ENCODE measurements at places on chromosomes 11 and 22.

DNA sequence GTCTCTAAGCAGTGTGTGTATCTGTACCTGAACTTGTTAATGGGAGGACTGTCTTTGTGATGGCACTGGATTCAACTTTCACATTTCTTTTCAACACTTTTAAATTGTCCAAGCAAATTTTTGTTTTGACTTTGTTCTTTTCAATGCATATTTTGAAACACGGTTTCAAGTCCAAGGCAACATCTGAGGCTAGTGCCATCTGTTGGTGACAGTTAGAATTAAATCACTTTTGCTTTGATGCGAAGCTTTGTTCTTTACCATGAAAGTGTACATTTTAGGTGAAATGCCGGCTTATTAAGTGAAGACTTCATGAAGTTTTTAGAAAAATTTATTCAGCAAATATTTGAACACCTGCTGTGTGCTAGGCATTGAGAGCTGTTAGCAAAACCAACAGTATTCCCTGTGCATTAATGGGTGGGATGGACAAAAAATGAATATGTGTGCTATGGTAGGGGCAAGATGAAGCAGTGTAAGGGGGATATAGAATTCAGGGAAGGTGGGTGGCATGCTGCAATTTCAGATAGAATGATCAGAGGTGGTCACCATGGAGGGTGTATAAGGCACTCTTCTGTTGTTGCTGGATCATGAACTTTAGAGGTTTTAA lies 70.2 kb downstream of the DDX10 start:
- no peak overlapping the region for H3K4me3 ChIP-seq
- no peak overlapping the region for H3K27ac ChIP-seq
- DNase-seq: no peak
- H3K36me3 ChIP-seq: peaks cover 11% of the 10 kb centered on the region
- H3K27me3 ChIP-seq: no peaks in the 10 kb centered on the region

- no peaks in the 10 kb centered on the region for H3K4me1 ChIP-seq
- H3K27me3 ChIP-seq: no peaks in the 10 kb centered on the region
Measured at GRCh38 chr11:97883086-97883485, 1137.7 kb upstream of the CNTN5 start.

GRCh38 chr22:30226192-30226832 lies 20.2 kb downstream of the LIF start:
- no peak overlapping the region for H3K4me3 ChIP-seq
- peak overlapping the region; percentile 53 for H3K27ac ChIP-seq

GRCh38 chr11:86615487-86615886 lies 56.9 kb downstream of the ME3 start:
- no peaks in the 10 kb centered on the region for H3K27me3 ChIP-seq
- no peak for DNase-seq
- H3K36me3 ChIP-seq: peaks cover 10% of the 10 kb centered on the region
- H3K4me3 ChIP-seq: no peak overlapping the region
- H3K4me1 ChIP-seq: no peaks in the 10 kb centered on the region

DNA sequence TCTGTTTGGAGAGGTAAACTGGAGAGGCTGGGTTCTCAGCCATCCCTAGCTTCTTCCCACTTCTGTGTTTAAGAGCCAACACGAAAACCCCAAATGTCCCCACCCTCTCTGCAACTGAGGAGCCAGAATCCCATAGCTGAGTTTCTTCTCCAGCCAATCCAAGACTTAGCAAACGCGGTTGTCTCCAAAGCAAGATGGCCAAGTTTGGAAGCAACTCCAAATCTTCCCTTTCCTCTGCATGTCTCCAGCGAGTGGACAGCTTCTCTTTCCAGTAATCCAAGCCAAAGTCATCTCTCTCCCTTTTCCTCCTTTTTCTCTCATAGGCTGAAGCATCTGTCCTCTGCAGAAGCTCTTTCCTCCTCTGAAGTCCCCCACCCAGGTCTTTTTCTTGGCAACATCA lies 539.2 kb downstream of the MIAT start:
- H3K4me1 ChIP-seq: no peaks in the 10 kb centered on the region
- peaks cover 10% of the 10 kb centered on the region for H3K27me3 ChIP-seq
- no peaks in the 10 kb centered on the region for H3K36me3 ChIP-seq
- DNase-seq: no peak
- no peak overlapping the region for H3K4me3 ChIP-seq

DNA sequence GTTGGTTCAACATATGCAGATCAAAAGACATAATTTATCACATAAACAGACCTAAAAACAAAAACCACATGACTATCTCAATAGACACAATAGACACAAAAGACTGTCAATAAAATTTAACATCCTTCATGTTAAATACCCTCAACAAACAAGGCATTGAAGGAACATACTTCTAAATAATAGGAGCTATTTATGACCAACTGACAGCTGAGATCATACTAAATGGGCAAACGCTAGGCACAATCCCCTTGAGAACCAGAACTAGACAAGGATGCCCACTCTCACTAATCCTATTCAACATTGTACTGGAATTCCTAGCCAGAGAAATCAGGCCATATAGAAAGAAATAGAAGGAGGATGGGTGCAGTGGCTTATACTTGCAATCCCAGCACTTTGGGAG lies 50.3 kb upstream of the GLYAT start:
- H3K27me3 ChIP-seq: no peaks in the 10 kb centered on the region
- no peak overlapping the region for H3K27ac ChIP-seq
- no peak for DNase-seq
- no peaks in the 10 kb centered on the region for H3K36me3 ChIP-seq
- H3K4me3 ChIP-seq: no peak overlapping the region
- H3K4me1 ChIP-seq: no peaks in the 10 kb centered on the region

DNA sequence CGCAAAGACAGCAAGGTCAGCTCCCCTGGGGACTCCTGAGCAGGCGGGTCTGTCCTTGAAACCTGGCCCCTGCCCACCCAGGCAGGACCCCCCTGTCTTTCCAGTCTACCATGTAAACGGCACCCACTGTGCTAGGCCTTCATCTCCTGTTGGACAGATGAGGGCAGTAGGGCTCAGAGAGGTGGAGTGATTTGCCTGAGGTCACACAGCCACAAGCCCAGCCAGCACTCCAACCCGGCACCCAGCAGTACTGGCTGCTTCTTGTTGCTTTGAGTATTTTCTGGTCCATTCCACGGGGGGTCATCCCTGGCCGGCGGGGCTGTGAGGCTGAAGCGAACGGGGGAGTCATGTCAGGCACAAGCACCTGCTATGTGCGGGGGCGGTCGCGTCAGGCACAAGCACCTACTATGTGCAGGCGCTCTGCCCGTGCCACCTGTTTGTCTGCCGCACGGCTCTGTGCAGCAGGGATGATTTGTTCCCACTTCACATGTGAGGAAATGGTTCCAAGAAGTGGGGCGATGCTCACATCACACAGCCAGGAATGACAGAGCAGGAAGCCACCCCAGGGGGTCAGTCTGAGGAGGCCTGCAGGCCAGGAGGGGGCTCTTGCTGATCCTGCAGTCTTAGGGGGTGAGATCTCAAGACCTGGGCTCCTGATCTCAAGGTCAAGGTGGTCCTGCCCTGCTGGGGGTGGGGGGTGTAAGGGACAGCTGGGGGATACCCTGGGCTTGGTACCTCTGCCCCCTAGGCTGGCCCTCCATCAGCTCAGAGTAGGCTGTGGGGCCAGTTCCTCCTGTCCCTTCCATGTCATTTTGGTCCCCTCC lies 110.7 kb downstream of the CACNA1I start:
- H3K27ac ChIP-seq: peak overlapping the region; percentile 20
- H3K4me1 ChIP-seq: no peaks in the 10 kb centered on the region
- peaks cover 4% of the 10 kb centered on the region for H3K27me3 ChIP-seq

DNA sequence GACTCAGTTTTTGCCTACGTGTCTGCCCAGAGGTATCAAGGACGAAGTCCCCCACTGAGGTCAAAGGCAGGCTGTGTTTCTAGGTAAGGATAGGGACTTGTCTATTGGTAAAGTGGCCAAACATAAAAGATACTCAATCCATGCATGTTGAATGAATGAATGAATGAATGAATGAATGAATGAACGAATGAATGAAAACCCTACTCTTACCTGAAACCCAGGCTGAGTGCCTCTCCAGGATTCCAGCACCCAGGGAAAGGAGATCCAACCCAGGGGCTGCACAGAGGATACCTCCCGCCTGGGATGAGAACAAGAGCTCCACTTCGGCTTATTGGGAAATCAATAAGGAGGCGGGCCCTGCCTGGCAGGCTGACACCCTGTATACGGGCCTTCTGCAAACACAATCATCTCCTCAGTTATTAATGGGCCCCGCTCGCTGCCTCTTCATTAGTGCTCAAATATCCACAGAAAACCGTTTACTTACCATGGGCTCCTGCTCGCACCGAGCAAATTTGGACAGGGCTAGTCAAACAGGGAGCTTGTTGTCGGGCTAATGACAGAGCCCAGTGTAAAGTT lies 177.4 kb downstream of the BUD13 start:
- DNase-seq: no peak
- no peak overlapping the region for H3K27ac ChIP-seq
- no peaks in the 10 kb centered on the region for H3K4me1 ChIP-seq

DNA sequence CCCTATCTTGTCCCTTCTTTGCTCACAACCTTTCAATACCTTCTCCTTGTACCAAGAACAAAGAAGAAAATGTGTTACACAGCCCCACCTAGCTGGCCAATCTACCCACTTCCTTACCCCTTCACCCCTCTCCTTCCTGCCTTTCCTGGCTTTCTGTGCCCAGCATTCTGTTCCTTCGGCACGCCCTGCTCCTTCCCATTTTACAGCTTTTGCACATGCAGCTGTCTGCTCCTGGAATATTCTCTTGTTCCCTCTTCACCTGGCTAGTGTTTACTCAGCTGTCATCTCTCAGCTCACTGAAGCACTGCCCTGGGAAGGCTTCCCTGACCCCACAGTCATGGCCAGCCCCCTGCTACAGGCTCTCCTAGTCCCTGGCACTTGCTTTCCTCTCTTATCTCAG lies 30.7 kb downstream of the SERPINH1 start:
- no peak overlapping the region for H3K4me3 ChIP-seq
- H3K27ac ChIP-seq: no peak overlapping the region
- no peaks in the 10 kb centered on the region for H3K27me3 ChIP-seq
- peaks cover 12% of the 10 kb centered on the region for H3K4me1 ChIP-seq

GRCh38 chr11:2832533-2833020 lies 53.0 kb downstream of the CDKN1C start:
- H3K27ac ChIP-seq: no peak overlapping the region
- peaks cover 10% of the 10 kb centered on the region for H3K4me1 ChIP-seq

GRCh38 chr22:32701034-32701433 lies 100.5 kb upstream of the TIMP3 start:
- no peak overlapping the region for H3K4me3 ChIP-seq
- peaks cover 8% of the 10 kb centered on the region for H3K27me3 ChIP-seq
- H3K27ac ChIP-seq: no peak overlapping the region
- DNase-seq: no peak

- no peaks in the 10 kb centered on the region for H3K27me3 ChIP-seq
- peaks cover 53% of the 10 kb centered on the region for H3K4me1 ChIP-seq
Measured at GRCh38 chr11:46529928-46530574, 63.8 kb downstream of the AMBRA1 start.

DNA sequence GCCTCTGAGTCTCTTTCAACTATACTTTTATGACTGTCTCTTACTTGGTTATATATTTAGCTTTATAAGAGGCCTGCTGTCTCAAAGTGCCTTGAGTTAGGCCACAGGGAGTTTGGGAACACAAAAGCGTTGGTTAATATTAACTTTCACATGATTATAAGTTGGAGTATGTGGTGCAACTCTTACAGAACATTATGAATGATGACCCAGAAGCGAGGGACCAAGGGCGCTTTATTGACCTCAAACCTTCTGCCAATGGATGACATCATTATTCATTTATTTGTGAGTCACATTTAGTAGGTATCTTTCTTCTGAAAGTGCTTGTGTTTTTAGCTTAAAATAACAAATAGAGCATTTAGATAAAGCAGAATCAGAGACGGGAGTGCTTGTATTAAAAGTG lies 298.0 kb upstream of the ZC3H12C start:
- H3K27me3 ChIP-seq: no peaks in the 10 kb centered on the region
- no peak overlapping the region for H3K4me3 ChIP-seq
- H3K27ac ChIP-seq: no peak overlapping the region
- H3K4me1 ChIP-seq: no peaks in the 10 kb centered on the region

DNA sequence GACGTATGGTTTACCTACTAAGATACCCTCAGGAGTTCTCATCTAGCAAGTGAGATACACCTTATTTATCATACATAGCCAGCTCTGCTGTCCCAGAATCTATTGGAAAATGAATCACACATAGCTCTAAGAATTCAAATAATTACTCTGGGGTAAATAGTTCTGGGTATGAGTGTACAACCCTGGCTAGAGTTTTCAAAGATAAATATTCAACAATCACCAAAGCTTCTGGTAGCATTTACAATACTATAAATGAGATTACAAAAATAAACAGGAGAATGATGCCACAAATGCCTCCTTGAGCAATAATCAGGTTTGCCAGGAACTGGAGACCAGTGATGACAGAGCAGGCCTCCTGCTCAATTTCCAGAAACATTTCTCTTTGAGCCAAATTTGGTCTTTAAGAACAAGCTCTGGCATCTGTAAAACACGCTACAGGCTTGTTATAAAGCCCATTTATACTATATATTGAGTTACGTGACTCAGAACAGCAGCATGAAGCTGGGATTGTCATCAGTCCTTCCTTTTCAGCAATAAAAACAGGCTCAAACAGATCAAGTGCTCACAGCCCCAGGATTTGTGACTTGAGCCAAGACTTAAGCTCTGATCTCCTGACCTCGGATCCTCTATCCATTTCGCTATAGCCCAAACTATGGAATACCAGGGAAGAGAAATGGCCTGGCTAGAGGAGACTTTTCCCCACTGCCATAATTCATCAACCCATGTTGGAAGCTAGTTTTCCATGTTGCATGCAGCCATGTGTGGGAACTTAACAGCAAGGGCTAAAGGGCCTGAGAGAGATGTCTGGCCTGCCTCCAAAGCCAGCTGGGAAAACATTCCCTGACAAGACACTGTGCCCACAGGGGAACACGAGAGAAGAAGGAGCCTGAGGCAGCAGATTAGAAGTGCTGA lies 19.7 kb downstream of the RAB30 start:
- DNase-seq: no peak
- H3K27ac ChIP-seq: peak overlapping the region; percentile 70
- no peak overlapping the region for H3K4me3 ChIP-seq

GRCh38 chr11:44687388-44687787 lies 39.4 kb upstream of the TSPAN18 start:
- no peaks in the 10 kb centered on the region for H3K36me3 ChIP-seq
- DNase-seq: no peak
- H3K27ac ChIP-seq: no peak overlapping the region
- H3K4me3 ChIP-seq: no peak overlapping the region
- no peaks in the 10 kb centered on the region for H3K27me3 ChIP-seq

DNA sequence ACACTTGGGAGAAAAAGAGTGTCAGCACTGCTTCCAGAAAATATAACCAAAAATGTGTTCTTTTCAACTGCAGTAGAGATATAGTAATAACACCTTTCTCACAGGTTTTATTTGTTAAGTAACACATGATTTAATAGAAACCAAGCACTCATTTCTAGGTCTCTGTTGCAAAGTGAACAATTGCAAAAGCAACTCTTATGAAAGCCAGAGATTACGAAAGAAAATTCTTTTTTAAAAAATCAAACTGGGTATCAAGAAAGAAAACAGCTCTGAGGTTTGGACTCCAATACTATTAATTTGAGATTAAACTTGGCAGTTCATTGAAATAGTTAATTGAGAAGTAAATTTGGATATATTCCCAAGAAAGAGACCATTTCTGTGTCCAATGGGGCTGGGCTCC lies 9.8 kb upstream of the XKR3 start:
- H3K4me1 ChIP-seq: peaks cover 2% of the 10 kb centered on the region
- H3K27me3 ChIP-seq: peaks cover 13% of the 10 kb centered on the region

Data from naive thymus-derived CD8-positive, alpha-beta T cell (primary cell).